ENCODE measurements at places on chromosomes 5 and 9.

GRCh38 chr9:112173489-112174221 is 1.4 kb downstream of the SUSD1 start:
- no peak for DNase-seq

DNA sequence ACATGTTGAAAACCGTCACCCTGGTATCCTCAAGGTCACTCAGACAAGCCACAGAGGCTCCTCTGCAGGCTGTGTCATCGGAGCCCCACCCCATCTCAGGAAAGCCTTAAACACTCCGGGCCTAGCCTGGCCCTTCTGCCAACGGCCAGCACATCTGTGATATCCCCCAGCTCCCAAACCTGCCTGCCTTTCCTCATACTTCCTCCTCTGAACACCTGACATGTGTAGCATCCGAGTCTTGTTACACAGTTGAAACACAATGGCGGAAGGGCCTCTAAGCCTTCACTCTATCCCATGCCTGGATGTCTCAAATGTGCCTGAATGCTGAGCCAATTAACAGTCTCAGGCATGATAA is 32.9 kb upstream of the TGFBR1 start:
- no peak for DNase-seq

GRCh38 chr9:100784755-100785154 is 206.9 kb downstream of the CAVIN4 start:
- no peak for DNase-seq

- no peak for DNase-seq
Measured at GRCh38 chr9:20462410-20462809, 159.9 kb downstream of the MLLT3 start.

- DNase-seq: no peak
Measured at GRCh38 chr9:125235804-125236519, 5.2 kb downstream of the HSPA5 start.

GRCh38 chr9:8020186-8020585 is 220.6 kb upstream of the DMAC1 start:
- no peak for DNase-seq

DNA sequence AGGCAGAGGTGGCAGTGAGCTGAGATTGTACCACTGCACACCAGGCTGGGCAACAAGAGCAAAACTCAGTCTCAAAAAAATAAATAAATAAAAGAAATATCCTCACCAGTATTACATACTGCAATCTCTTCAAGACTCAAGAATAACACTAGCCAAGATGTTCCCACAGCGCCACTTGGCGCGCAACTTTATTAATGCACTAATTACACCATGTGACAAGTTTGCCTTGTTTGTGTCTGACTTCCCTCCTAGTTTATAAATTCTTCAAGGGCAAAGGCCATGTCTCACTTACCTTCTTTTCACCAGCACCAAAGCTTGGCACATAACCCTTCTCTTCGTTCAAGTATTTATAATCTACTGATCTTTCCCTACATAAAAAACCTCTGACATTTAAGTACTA is 4.8 kb downstream of the SKP1 start:
- no peak for DNase-seq

DNA sequence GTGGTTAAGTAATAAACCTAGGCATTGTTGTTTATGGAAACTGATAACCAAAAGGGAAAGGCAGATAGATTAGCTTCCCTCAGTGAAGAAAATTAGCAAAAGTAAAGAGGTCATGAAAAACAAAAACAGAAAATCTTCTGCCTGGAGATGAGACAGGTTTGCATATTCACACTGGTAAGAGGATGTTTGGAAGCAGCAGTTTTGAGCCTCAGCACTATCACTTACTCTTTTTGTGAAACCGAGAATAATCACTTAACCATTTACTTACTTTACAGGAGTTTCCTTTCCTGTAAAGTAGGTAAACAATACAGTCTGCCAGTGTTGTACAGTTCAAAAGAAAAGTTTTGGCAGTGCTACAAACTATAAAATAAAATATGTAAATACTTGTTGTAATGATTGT is 35.5 kb upstream of the EMB start:
- DNase-seq: no peak

DNA sequence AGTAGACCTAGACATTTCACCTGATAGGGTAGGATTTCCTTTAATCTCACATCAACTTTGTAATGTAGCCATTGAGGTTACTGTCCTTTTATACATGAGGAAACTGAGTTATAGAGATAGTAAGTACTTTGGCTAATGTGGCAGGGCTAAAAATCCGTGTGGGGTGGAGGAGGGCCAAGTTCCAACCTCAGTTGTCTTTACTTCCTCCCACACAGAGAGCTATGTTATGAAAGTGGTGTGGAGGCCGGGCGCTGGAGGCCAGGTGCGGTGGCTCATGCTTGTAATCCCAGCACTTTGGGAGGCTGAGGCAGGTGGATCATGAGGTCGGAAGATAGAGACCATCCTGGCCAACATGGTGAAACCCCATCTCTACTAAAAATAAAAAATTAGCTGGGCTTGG is 173.3 kb downstream of the PALM2AKAP2 start:
- DNase-seq: no peak

DNA sequence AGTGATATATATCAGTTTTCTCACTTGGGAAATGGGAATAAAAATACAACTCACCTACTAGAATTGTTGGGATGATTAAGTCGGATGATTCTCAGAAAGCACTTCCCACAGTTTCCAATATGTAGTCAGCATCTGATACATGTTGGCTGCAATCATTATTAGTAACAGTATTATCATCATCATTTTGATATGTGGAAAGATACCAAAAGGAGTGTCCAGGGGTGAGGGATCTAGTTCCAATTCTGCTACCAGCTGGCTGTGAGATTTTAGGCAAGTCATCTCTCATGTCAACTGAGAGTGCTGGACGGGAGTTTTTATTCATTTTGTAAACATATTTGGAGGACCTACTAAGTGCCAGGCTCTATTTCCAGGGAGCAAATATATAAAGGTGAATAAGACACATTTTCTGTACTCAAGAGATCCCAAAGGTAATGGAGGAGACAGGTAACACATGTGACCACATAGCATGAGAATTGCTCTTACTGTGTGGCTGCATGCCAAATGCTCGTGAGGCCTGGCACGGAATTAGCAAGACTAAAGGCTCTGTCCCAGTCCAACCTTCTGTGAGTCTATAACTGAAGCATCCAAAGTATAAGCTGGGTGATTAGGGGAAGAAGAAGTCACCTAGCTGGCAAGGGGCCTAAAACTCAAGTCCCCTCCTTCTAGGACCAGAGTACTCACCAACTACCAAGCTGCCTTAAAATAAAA is 83.0 kb downstream of the GRIA1 start:
- no peak for DNase-seq

DNA sequence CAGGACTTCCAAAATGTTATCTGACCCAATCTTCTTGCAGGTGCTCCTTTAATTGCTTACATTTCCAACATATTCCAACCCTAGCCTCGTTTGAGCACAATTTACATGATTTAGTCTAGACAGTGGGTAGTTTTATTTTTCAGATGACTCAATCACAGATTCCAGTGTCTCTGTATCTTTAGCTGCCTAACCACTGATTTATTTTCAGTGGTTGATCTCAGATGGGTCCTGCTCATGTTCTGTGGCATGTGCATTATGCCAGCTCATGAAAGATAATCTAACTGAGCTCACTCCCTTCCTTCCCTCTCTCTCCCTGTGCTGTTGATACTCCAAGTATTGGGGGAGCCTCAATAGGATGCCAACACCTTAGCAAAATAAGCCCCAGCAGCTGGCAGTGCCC is 106.1 kb upstream of the ICE1 start:
- DNase-seq: no peak

DNA sequence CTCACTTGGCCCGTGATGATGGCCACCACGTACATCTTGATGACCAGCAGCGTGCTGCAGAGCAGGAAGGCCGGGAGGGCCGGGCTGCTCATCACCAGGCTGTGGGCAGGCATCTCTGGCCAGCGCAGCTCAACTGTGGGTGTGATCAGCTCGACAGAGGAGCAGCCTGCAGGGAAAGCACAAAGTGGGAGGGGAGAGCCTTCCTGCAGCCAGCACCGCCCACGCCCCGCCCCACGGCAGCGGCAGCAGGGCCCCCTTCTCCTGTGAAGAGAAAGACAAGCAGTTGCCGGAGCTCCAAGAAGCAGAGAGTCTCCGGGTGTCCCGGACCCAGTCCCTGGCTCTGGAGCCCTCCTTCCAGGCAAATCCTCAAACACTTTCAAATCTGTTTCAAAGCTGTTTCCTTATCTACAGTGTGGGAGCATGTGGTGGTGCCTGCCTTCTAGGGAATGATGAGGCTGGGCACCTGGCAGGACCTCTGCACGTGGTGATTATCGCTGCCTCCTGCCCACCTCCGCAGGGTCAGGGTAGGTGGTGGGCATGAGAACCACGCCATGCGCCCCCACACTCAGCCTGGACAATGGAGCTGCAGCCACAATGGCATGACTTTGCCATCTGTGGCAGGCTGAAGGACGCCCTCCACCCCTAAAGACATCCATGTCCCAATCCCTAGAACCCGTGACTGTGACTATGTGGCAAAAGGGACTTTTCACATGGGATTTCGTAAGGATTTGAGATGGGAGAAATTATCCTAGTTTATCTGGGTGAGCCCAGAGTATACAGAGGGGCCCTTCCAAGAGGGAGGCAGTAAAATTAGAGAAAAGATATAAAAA is at the start of gene PTGES:
Gene PTGES (minus strand): TSS at position 143 of the 830 bp plus-strand sequence. CDS start 30 bp downstream, at position 113.
- peak; percentile 40 for DNase-seq

GRCh38 chr5:146041180-146041789 is 64.1 kb downstream of the PLAC8L1 start:
- DNase-seq: no peak

DNA sequence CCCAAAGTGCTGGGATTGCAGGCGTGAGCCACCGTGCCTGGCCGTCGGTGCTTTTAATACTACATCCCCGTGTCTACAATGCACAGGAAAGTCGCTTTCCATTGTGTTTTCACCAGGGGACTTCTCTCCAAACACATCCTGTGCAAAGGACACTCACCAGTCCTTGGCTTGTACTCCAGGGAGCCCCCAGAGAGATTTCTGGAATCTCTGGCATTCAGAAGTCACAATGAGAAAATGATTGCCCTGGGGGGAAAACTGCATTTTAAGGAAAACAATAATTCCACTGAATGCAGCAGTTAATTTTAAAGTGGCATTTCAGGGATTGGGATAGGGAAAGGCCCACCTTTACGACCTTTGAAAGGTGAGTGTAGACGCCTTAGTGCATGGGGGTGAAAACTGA is 112.0 kb downstream of the ADAMTS16 start:
- DNase-seq: no peak

GRCh38 chr5:149628221-149628620 is 46.9 kb downstream of the ARHGEF37 start:
- DNase-seq: no peak

- DNase-seq: no peak
Measured at GRCh38 chr9:120109242-120109641, 470.7 kb downstream of the CDK5RAP2 start.

DNA sequence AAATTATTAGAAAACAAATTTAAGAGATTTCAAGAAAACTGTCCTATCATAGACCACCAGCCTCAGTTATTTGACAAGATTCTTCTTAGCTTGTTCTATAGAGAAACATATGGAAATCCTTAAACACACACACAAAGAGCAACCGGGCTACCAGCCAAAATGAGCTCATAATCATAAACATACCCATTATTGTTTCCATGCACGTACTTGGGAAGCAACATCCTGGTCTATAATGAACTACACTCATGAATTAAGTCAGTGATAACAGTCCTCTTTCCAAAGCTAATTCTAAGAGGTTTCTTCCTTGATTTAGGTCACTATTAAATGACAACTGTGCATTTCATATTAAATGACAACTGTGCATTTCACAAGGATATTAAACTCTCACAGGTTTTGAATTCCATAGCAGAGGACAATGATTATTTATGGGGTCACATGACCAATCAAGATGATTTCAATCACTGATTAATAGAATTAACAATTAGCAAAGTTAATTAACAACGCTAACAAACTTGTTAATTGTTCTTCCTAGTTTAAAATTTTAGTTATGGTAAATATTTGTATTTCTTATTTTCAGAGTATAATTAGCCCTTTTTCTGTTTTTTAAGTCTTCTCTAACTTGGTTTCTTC is 77.0 kb downstream of the OXCT1 start:
- peak; percentile 92 for DNase-seq

GRCh38 chr5:126446498-126447224 is 23.5 kb downstream of the GRAMD2B start:
- DNase-seq: no peak

GRCh38 chr5:91123901-91124300 is 259.2 kb downstream of the ARRDC3 start:
- DNase-seq: no peak

- DNase-seq: no peak
Measured at GRCh38 chr5:57745029-57745428, 262.4 kb upstream of the ACTBL2 start.

DNA sequence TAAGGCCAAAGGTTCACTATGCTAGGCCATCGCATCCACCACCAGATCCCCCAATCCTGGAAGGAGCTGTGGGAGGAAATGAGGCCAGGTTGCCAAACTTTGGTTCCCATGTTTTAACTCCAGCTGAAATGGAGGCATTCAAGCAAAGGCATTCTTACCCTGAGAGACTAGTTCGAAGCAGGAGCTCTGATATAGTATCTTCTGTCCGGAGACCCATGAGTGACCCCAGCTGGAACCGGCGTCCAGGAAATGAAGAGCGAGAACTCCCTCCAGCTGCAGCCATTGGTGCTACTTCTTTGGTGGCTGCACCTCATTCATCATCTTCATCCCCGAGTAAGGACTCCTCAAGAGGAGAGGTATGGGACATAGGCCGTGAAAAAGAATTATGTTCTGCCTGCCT is 75.6 kb downstream of the GAPVD1 start:
- DNase-seq: no peak

- no peak for DNase-seq
Measured at GRCh38 chr9:97857606-97858392, 4.8 kb downstream of the FOXE1 start.

DNA sequence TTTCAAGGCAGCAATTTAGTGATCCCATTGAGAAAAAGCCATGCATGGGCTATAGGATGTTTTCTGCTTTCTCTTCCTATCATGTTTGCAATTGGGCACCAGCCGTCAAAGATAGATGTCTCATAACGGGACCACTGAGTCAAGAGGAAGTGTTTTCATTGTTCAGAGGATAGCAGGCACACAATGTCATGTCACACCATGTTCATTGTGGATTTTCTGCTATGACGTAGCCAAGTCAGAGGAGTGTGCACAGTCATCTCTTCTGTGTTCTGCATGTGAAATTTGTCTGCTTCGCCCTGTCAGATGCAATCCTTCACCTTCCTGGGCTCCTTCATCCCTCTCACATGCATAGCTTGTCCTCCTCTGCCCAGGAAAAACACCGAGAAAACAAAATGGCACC is 106.0 kb downstream of the CD180 start:
- no peak for DNase-seq

GRCh38 chr5:165258197-165258771 is 1752.9 kb downstream of the MAT2B start:
- DNase-seq: no peak

DNA sequence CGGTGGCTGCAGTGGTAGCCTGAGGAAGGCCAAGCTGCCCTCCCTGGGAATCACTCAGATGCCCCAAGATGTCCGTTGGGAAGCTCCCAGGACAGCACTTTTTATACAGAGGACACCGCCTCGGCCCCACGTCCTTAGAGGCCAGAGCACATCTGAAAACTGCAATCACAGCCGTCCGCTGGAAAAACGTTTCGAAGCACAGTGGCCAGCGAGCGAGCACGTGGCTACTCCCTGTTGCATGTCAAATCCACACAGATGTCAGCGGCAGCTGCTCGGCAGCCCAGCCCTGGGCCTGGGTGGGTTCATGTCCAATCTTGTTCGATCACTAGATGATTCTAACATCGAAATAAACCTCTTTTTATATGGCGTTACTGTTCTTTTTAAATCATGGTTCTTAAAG is 8.9 kb downstream of the PPP1R26 start:
- DNase-seq: no peak
